ENCODE measurements at places on chromosomes 13 and 19.

DNA sequence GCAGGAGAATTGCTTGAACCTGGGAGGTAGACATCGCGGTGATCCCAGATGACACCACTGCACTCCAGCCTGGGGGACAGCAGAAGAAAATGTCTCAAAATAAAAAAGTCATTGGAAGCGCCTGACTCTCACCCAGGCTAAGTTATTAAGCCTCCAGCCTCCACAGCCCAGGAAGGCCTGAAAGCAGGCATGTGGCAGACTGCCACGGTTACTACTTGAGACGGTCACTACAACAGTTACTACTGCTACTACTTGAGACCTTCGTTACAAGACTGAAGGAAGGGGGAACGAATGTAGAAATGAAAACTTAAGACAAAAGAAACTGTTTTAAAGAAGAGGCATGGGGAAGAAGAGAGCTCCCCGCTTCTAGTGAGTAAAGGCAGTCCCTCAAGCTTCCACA lies 9.6 kb downstream of the PRR22 start:
- no peak for DNase-seq

- DNase-seq: no peak
Measured at GRCh38 chr13:82720986-82721385, 1161.3 kb downstream of the SLITRK1 start.

GRCh38 chr13:72599178-72599743 lies 128.2 kb downstream of the MZT1 start:
- DNase-seq: peak; percentile 40

DNA sequence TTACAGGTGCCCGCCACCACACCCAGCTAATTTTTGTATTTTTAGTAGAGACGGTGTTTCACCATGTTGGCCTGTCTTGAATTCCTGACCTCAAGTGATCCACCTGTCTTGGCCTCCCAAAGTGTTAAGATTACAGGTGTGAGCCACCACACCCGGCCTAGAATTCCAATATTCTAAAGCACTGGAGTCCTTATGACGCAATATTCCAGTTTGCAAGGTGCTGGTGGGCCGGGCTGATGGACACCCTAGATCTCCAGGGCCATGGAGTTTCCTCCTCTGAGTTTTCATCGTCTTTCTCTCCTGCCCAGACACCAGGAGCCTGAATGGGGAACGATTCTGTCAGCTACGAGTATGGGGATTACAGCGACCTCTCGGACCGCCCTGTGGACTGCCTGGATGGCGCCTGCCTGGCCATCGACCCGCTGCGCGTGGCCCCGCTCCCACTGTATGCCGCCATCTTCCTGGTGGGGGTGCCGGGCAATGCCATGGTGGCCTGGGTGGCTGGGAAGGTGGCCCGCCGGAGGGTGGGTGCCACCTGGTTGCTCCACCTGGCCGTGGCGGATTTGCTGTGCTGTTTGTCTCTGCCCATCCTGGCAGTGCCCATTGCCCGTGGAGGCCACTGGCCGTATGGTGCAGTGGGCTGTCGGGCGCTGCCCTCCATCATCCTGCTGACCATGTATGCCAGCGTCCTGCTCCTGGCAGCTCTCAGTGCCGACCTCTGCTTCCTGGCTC lies 8.5 kb upstream of the DHX34 start:
- DNase-seq: no peak

GRCh38 chr13:113245849-113246796 lies 36.7 kb downstream of the CUL4A start:
- peak; percentile 60 for DNase-seq

GRCh38 chr19:53865918-53866864 lies 1.5 kb upstream of the MYADM start:
- peak; percentile 22 for DNase-seq

DNA sequence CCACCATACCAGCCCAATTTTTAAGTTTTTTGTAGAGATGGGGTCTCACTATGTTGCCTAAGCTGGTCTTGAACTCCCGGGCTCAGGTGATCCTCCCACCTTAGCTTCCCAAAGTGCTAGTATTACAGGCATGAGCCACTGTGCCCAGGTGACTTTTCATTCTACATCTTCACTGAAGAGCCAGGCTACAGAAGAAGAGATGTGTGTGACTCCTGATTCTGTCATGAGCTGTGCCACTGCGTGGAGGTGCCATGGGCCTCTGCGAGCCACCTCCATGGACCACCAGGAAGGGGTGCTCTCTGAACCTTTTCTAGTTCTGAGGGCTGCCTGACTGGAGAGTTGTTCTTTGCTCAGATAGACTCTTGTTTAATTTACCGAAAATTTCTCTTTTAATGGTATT lies 56.6 kb upstream of the RANBP3 start:
- no peak for DNase-seq

All from WERI-Rb-1 (cell line).